ENCODE measurements at places on chromosomes 5 and 9.

- DNase-seq = no peak
Observed at GRCh38 chr5:124438903-124439281, 307.5 kb downstream of the ZNF608 start.

DNA sequence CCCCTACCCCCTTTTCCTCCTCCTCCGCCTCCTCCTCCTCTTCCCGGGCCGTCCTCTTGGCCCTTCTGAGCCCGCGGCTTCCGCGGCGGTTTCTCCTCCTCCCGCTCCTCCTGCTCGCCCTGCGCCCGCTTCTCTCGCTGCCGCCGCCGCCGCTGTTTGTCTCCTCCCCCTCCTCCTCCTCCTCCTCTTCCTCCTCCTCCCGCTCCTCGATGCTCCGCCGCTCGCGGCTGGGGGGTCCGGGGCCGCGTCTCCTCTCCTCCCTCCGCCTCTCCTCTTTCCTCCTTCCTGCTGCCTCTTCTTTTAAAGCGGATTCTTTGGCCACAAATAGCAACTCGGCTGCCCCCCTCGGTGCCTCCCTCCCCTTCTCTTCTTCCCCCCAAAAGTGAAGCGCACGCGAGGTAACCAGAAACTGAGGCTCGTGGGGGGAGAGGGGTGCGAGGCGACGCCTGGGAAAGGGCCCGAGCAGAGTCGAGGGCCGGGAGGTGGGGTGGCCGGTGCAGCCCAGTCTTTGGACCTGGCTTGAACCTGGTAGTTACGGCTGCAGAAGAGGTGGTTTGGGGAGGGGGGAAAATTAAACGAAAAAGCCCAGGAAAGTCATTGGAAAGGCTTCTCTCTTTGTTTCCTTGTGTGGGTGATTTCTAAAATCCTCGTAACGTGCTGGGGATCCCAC, 1058.5 kb upstream of the DMAC1 start:
- peak; percentile 9 for DNase-seq

DNA sequence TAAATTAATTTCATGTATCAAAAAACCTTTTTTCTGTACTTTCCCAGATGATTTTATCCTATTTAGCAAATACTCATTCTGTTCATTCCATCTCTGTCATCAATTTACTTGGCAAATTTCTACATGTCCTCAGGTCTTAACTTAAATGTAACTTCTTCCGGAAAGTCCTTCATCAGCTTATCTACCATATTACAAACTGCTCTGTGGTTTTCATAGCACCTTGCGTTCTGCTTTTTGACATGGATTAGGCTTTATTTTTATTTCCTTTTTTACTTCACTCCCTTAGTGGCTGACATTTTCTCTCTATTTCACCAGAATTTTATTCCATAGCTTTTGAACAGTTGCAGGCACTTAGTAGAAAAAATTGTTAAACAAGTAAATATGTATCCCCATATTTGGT, 1040.8 kb downstream of the TAF11L14 start:
- no peak for DNase-seq

- no peak for DNase-seq
Observed at GRCh38 chr9:97636903-97637302, 3.3 kb downstream of the NCBP1 start.

GRCh38 chr5:124876566-124876965, 130.1 kb upstream of the ZNF608 start:
- no peak for DNase-seq

- DNase-seq = no peak
Observed at GRCh38 chr5:54205918-54206317, 104.5 kb downstream of the ARL15 start.

DNA sequence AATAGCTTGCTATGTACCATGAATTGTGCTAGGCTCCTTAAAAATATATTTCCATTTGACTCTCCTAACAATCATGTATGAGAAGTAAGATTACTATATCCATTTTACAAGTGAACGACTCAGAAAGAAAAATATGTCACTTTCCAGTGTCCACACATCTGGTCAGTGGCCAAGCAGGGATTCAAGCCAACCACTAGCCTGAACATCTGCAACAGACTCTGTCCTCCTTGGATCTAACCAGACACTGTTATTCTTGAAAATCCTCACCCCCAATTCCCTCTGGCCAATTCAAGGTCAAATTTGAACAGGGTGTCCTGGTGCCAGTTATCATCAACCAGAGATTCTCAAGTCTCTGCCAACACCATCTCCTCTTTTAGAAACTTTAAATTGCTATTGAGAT, 344.1 kb upstream of the WWC1 start:
- no peak for DNase-seq

- peak; percentile 77 for DNase-seq
Observed at GRCh38 chr5:671459-672328, 21.5 kb downstream of the TPPP start.

DNA sequence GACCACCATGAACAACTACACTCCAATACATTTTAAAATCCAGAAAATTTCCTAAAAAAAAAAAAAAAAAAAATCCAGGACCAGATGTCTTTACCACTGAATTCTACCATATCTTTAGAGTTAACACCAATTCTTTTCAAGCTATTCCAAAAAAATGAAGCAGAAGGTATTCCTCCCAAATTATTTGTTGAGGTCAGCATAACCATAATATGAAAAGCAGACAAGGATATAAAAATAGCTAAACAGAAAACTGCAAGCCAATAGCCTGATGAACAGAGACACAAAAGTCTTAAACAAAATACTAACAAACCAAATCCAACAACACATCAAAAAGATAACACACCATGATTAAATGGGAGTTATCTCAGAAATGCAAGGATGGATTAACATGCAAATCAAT, 695.4 kb downstream of the PTPRD start:
- DNase-seq = no peak

DNA sequence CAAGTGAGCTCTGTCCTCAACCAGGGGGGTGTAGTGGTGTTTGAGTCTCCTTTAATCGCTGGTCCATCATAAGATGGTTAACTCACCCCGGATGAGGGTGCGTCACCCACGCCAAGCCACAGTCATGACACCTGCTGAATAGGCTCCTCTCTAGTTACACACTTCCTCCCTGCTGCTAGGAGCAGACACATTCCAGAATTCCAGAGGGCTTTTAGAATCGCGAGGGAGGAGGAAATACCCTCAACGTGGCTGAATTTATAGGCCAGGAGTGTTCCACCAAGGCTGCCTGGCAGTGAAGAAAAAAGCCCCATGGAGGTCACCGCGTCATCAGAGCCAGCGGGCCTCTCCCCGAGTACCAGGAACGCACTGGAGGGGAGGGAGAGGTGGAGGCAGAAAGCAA, 5.1 kb downstream of the GLRX start:
- DNase-seq = peak; percentile 37

DNA sequence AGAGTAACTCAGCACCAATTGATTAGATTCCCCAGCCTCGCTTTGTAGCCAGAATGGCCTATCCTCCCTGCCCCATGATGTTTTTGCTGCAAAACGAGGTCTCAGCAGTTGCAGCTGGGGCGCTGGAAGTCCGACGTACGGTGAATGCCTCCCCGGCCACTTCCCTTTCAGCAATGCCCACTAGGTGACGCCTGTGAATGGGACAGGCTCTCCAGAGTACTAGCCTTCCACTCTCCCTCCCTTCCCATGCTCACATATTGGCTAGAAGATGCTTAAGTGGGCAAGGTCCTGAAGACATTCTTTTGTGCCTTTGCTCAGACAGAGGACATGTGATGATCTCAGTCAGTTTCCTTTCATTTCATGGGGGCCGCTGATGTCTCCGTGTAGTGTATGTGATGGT, 50.8 kb downstream of the DMRT2 start:
- no peak for DNase-seq

GRCh38 chr5:127723571-127723970, 20.4 kb downstream of the CCDC192 start:
- DNase-seq = no peak

- no peak for DNase-seq
Observed at GRCh38 chr5:166959766-166960165, 1331.7 kb upstream of the WWC1 start.

- DNase-seq = no peak
Observed at GRCh38 chr5:150599917-150600511, 40.4 kb upstream of the SYNPO start.

GRCh38 chr5:75433814-75434506, 77.5 kb downstream of the CERT1 start:
- no peak for DNase-seq

DNA sequence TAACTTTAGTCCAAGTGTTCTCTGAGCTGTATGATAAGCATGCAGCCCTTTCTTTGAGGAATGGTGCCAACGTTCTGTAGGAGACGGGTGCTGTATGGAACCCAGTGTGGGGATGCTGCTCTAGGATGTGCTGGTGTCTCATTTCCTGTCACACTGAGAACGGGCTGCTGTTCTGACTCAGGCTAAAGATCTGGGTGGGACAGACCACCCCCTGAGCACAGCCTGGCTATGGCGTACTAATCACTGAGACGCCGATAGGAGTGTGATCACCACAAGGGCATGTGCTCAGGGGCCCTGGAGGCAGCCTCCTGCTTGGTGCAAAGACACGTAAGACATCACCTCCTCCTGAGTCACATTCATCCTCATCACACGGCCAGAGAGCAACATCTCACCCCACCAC, 240.4 kb downstream of the IRX2 start:
- DNase-seq = no peak

DNA sequence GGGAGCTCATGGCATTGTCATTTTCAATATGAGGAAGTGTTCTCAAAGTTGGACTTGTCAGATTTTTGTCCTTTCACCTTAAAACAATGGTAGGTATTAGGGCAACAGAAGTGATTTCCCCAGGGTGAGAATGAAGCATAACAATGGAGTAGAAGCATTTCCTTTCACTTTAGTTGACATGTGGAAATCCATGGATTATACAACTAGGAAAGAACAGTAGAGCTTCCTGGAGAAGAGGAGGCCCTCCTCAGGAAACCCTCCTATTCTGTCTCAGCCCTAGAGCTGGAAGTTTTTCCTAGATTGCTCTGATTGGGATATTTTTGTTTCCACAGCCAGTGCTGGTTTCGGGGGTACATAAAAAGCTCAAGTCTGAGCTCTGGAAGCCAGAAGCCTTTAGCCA, 13.8 kb upstream of the REEP2 start:
- no peak for DNase-seq
